ENCODE measurements at places on chromosomes 4 and X.

DNA sequence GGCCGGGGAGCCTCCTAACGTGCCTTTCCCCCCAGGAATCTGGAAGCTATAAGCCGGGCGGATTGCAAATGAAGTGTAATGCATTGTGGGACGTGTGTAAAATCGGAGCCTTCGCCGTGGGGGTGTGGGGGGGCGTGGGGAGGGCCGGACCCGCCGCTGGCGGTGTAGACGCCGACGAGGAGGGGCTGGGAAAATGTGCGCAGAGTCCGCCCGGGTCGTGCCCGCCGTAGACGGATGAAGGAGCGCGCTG, 1.3 kb downstream of the STOX2 start:
- no peak for DNase-seq

DNA sequence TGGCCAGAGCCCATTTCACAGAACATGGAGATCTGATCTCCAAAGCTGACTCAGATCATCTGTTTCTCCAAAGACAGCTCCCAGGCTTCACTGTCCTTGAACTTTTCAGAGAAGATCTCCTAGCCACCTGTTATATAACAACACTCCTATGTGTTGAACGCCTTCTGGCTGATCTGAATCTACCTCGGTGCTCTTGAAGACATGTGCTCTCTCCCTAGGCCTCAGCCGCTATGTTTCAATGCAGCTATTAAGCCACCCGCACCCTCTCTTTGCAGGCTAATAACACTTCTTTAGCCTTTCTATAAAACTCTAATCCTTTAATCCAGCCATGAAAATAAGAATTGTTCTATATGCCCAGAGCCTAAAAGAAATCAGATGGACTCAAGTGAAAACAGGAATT, 34.9 kb downstream of the SEL1L3 start:
- DNase-seq, result no peak

DNA sequence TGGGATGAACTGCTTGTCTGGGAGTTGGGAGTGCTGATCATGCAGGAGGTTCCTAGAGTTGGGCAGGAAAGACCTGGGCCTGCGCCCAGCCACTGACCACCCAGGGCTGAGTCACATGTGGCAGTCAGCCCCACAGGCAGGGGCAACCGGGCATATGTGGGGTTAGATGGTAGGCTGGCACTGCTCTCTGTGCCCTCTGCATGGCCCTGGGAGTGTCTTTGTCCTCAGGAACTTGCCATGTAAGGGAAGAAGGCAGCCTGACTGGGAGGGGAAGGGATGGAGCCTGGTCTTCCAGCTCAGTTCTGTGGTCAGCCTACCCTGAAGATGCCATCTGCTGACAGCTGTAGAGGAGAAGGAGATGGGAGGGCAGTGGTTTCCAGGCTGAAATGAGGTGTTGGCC, 70.2 kb upstream of the EFNB1 start:
- no peak for DNase-seq

- DNase-seq, result no peak
These were observed 835.6 kb upstream of the SLIT2 start for GRCh38 chr4:19416146-19416545.

DNA sequence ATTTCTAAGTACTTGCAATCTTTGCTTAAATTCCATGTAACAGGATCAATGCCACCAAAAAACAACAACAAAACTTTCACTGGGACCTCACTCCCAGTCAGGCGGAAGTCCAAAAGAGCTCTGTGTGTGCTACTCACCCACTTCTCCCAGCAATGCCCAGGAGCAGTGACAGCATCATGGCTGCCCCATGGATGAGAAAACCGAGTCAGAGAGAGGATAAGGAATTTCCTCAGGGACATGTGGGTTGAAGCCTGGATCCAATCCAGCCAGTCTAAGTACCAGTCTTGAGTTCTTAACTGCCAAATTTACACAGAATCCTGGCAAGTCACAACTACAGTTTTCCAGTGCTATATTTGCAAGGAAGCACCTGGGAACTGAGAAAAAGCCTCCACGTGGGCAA, 64.5 kb downstream of the STX18 start:
- DNase-seq, result no peak

DNA sequence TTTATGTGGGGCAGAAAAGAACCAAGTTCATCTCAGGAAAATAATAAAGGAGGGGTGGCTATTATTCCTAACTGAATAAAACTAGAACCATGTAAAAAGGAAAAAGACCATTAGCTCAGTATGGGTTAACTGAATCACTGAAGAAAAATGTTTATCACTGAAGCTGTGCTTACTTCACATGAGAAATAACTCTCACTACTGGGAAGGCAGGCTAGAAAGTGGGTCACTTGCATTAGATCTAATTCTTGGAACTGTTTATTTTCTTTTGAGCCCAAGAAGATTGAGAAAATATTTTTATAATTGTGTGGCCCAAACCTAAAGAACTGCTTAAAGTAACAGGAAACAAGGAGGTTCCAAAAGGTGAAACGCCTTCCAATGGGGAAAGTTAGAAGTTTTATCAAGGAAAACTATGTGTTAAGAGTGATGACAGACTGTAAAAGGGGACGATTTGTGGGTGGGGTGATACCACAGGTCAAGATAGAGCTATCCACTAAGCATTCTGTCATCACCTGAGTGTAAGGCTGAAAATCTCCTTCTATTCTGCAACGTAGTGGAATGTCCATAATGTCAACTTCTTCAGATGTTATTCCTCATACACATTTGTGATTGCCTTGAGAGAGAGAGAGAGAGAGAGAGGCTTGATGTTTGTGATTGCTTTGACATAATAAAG, 1083.5 kb downstream of the PCDH7 start:
- DNase-seq, result no peak

- DNase-seq, result no peak
These were observed 62.5 kb downstream of the CHRDL1 start for GRCh38 chrX:110733166-110733565.

DNA sequence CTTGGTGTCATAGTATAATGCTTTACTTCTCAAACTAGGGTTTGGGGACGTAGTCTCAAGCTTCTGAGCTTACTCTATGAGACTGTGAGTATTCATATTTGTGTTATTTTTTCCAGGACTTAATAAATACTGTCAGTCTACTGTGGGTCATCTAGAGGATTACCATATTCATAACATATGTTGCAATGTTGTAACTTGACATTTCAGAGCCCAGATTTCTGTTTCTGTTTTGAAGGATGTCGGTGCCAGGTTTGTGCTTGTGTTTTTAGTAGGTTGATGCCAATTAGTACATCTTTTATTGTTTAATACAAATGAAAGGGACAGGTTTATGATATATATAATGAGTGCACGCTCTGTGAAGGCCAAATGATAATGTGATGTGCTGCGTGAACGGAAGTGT, 69.6 kb downstream of the SPANXN4 start:
- no peak for DNase-seq

DNA sequence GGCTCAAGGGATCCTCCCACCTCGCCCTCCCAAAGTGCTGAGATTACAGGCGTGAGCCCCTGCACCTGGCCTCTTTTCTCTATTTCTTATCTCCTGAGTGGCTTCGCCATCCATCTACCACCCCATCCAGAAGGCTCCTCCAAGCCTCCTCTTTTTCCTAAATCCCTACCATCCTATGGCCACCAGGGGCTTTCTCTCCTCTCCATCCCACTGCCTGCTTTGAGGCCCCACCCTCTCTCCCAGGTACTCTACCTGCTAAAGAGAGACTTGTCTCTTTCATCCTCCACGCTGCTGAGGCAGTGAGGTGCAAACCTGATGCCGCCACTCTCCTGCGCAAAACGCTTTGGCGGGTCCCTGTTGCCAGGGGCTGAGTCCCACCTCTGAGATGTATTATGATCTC, 7.0 kb downstream of the RS1 start:
- no peak for DNase-seq

DNA sequence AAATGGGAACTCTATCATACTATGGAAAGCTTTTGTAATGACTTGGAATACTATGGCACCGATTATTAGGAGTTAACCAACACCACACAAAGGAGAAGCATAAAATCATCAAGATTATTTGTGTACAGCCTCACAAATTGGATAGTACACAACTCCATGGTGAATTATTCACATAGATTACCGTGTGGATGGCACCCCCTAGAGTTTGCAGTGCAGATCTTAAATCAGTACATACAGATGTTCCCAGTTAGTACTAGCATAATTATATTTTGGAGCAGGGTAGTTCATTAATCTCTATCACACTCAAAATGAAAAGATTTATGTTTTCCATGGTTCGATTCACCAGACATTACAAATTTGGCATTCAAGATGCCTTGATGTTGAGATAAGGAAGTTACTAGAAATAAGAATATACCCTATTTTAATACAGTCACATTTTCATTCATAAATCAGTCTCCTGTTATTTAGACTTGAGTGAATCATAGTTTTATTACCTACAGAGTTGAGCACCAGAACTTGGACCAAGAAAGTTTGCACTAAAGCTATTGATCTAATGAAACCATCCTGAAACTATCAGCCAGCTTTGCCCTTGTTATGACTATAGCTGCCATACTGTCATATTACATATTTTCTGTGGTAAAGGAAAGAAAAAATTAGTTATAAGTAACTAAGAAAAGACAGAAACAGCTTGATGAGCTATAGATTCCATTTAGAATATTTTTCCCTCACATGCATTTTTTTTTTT, 531.8 kb downstream of the GLUD2 start:
- DNase-seq, result no peak

DNA sequence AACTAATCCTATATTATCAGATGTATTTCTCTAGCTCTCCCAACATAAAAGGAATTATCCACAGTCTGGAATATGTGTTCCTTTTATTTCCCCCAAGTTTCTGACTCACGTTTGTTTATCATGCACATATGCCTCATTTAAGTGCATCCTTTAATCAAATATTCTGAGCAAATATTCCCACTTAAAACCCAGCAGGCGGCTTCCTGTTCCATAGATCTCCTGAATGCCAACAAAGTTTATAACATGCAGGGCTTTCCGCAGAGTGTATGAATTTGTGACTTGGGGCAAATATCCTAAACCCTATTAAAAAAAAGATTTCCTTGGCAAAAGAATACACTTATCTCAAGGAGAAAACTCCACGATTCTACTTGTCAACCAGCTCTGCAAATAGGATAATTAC, 16.9 kb downstream of the GLRA2 start:
- DNase-seq, result no peak

- no peak for DNase-seq
These were observed 5.6 kb downstream of the SDAD1 start for GRCh38 chr4:75985116-75985515.

- DNase-seq, result no peak
These were observed 32.2 kb upstream of the CCKAR start for GRCh38 chr4:26522478-26522877.

DNA sequence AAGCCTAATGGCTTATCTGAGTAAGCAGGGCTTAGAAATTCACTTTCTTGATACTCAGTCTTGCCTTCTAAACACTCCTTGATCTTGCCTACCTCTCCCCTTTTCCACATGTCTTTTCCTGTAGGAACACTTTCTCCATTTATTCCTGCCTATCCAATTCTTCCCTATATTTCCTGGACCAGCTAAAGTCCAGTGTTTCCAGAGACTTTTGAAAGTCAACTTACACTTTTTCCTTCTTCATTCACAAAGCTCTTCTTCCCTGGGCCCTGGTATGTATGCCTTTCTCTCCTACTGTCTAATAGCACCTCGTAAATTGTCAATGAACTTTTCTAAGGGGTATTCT, 20.6 kb downstream of the VSIG4 start:
- no peak for DNase-seq

DNA sequence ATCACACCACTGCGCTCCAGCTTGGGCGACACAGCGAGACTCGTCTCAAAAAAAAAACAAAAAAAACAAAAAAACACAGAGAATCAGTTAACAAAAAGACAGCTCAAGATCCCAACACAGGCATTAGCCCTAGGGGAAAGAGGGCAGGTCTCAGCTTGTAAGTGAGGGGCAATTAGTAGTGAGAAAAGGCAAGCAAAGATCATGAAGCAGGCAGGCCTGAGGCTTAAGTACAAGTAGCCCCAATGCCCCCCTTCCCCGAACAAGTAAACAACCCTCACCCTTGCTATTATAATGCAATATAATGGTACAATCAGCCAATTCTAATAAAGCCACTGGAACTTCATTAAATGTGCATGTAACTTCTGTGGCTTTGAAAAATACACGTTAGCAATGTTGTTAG, 17.0 kb downstream of the ADGRA3 start:
- DNase-seq, result no peak

GRCh38 chr4:27701606-27702005, 841.0 kb downstream of the STIM2 start:
- no peak for DNase-seq

GRCh38 chrX:87664381-87664780, 146.8 kb downstream of the KLHL4 start:
- no peak for DNase-seq

DNA sequence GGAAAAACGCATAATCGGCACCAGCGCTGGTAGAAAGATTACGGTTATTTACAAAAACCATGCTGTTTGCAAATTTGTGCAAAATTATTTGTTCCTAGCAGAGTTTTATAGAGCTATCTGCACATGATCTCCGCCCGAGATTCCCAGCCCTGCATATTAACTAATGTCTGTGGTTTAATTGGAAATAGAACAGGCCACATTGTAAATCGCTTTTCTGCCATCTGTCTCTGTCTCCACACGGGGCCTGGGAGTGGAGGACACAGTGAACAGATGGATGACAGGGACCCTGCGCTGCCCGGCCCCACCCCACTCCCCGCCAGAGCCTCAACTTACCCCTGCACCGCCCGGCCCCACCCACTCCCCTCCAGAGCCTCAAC, 126.9 kb downstream of the FAM53A start:
- DNase-seq, result no peak

DNA sequence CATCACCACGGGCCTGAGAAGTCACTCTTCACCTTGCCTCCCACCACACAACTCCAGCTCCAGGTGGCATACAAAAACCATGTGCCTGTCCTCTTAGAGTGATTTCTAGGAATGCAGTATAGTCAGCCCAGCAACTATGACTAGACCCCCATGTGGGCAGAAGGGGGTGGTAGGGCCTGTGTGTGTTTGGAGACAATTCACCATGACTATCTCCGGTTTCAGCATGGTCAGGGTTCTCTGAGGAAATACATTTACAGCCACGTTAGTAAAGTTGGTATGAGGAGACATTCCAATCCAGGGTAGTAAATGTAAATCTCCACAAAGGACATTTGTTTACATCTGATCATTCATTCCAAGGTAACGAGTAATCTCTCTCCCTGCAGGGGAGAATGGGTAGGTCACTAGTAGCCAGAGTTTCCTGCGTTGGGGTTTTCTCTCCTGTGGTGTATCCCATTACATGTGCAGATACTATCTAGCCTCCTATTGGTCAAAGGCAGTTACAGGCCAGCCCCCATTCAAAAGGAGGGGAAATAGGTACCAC, 4.2 kb upstream of the MTMR1 start:
- no peak for DNase-seq

DNA sequence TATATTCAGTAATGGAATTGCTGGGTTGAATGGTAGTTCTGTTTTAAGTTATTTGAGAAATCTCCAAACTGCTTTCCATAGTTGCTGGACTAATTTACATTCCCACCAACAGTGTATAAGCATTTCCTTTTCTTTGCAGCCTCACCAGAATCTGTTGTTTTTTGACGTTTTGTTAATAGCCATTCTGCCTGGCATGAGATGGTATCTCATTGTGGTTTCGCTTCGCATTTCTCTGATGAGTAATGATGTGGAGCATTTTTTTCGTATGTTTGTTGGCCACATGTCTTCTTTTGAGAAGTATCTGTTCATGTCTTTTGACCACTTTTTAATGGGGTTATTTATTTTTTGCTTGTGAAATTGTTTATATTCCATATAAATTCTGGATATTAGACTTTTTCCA, 13.6 kb upstream of the MAGED4B start:
- no peak for DNase-seq

All from effector CD4-positive, alpha-beta T cell (primary cell).